Activated T-helper 2 cell treated with anti-CD3 and anti-CD28 coated beads, Interferon-gamma antibody, Interleukin-2, Interleukin-4, amounts not matched to agents 10 μg/mL and 5 μg/mL and 100 μg/mL, durations not matched to agents 14 hours and 24 hours and 36 hours (primary cell): ENCODE measurements at places on chromosomes 13 and 19. TPM values are rescaled to one million over a fixed set of nuclear protein-coding genes. Genes with fewer than 3 reads are reported as not detected.

The TEAD2 gene
- not detected in 2 replicates for total RNA-seq

DNA sequence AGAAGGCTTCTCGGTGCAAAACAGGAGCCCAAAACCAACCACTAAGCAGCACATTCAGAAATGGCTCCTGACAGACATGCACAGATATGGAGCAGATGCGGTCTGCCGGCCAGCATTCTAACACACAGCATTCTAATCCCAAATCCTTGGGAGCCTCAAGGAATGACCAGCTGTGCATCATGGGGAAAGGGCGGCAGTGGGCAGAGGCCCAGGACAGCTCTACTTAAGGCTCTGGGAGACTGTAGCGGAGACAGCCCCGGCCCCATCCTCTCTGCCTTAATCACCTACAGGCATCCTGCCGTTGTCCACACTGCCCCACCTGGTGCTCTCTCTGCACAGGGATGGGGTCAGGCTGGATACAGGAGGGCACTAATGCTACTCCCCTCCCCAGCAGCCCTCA is 1016.0 kb downstream of the UQCRFS1 start:
- no peak overlapping the region for H3K4me3 ChIP-seq
- no peak for DNase-seq
- no peak overlapping the region for H3K27ac ChIP-seq
- no peaks in the 10 kb centered on the region for H3K4me1 ChIP-seq

DNA sequence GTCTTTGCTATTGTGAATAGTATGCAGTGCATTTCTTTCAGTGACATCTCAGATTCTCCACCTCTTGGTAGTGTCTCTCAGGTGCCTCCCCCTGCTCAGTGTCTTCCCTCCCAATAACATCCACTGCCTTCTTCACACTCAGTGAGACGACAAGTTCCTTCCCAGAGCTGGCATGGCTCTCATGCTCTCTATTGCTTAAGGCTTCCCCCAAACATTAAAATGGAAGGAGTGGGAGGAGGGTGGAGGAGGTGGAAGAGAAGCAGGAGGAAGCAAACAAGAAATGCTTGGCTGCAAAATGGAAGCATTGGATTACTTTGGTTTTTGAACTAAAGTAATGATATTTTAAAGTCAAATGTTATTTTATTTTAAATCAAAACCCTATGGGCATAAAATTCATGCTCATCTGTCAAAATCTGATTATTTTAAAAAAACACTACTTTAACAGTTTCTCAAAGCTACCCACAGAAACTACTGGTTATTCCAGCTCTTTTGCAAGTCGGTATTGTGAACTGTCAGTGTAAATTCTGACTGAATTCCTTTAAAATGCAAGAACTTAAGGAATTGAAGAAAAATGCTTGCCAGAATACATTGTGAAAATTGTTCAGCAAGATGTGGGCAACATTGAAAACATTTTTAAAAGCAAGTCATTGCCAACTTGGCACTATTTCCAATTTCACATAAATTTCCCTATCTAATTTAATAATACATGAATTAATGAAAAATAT is 727.6 kb upstream of the ARGLU1 start:
- no peak for DNase-seq
- no peak overlapping the region for H3K4me3 ChIP-seq
- H3K4me1 ChIP-seq: no peaks in the 10 kb centered on the region
- no peaks in the 10 kb centered on the region for H3K27me3 ChIP-seq
- no peak overlapping the region for H3K27ac ChIP-seq
- no peaks in the 10 kb centered on the region for H3K36me3 ChIP-seq

DNA sequence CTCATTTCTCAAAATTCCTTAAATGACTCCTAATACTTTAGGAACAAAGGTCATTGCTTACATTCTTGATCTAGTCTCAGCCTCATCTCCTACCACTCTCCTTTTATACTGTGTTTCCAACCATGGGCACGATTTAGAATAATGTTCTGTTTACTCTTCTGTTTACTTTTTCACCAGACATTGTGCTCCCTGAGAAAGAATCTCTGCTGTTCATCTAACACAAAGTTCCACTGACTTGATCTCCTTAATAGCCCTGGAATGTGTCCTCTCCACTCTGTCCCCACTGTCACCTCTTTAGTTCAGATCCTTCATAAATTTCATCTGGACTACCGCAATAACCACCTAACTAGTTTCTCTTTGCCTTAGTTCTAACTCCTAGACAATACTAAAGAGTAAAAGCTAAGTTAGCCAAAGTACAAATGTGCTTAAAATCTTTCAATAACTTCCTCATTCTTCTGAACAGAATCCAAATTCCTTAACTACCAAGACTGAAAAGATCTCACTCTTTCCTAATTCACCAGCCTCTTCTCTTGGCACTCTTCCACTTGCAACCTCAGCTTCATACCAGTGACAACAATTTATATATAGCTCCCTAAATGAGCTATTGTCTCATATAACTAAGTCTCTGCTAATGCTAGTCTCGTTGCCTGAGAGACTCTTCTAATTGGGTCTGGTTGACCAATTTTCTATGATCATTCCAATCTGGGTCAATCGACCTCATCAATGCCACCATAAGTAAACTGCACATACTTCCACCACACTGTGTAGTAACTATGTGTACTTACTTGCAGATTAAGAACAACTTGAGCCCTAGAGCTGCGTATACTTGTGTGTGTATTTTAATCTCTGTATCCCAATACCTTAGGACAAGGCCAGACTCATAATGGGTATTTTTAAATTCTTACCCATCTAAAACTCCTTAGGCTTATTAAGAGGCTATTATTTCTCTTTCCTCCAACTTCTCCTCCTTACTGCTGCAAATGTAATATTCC is 179.9 kb downstream of the VWA8 start:
- H3K36me3 ChIP-seq: peaks cover under 1% of the 10 kb centered on the region
- no peak overlapping the region for H3K27ac ChIP-seq
- no peaks in the 10 kb centered on the region for H3K27me3 ChIP-seq

The P2RY11 gene
- 41.8 and 46.5 TPM in 2 replicates for total RNA-seq

DNA sequence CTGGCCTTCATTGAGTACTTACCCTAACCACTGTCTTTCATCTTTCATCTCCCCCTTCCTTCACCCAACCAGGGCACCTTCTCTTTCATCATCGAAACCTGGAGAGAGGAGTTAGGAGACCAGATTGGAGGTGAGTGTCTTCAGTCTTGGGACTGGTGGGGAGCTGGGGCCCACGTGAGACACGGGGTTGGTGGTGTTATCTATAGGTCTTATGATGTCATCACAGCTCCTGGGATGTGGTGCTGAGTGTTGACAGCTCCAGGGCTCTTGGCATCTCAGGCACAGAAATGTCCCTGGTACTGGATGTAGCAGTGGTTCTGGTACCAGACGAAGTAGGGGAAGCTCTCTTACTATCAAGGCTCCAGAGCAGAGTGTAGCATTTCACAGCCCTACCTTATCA is 1.8 kb downstream of the DLL3 start:
- peaks cover 58% of the 10 kb centered on the region for H3K27me3 ChIP-seq
- H3K27ac ChIP-seq: no peak overlapping the region
- H3K4me1 ChIP-seq: peaks cover 16% of the 10 kb centered on the region
- H3K4me3 ChIP-seq: no peak overlapping the region

GRCh38 chr19:5149508-5149907 is 180.6 kb downstream of the KDM4B start:
- DNase-seq: no peak
- no peaks in the 10 kb centered on the region for H3K27me3 ChIP-seq
- H3K4me1 ChIP-seq: no peaks in the 10 kb centered on the region
- no peak overlapping the region for H3K27ac ChIP-seq
- no peak overlapping the region for H3K4me3 ChIP-seq
